ENCODE measurements at places on chromosomes 12 and 14.

DNA sequence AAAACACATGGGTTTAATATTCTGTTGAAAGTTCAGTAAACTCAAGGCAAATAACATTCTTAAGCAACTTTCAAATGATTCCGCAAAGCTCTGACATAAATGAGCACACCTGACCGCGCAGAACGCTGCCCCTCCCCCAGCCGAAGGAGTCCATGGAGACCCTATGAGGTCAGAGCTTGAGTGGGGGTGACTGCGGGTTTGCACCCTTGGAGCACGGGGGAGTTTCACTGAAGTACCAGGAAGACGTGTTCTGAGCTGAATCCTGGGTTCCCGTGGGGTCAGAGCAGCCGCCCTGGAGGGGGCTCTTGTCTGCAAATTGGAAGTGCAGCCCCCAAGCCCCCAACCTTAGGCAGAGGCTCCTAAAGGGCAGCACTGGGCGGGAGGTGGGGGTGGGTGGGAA, 324.1 kb upstream of the SFSWAP start:
- no peak for DNase-seq

- no peak for DNase-seq
Observed at GRCh38 chr12:42557586-42558172, 31.9 kb downstream of the PRICKLE1 start.

DNA sequence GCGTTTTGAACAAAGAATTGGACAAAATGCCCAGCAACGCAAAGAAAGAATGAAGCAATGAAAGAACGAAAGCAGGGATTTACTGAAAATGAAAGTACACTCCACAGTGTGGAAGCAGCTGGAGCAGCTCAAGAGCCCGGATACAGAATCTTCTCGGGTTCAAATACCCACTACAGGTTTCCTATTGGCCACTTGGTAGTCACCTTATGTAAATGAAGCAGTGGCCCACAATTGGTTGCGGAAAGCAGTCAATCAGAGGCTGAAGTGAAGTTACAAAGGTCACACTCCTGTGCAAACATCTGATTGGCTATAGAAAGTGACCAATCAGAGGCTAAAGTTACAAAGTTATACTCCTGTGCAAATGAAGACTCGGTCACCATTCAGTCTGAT, 15.0 kb upstream of the PPP1R13B start:
- DNase-seq = no peak

DNA sequence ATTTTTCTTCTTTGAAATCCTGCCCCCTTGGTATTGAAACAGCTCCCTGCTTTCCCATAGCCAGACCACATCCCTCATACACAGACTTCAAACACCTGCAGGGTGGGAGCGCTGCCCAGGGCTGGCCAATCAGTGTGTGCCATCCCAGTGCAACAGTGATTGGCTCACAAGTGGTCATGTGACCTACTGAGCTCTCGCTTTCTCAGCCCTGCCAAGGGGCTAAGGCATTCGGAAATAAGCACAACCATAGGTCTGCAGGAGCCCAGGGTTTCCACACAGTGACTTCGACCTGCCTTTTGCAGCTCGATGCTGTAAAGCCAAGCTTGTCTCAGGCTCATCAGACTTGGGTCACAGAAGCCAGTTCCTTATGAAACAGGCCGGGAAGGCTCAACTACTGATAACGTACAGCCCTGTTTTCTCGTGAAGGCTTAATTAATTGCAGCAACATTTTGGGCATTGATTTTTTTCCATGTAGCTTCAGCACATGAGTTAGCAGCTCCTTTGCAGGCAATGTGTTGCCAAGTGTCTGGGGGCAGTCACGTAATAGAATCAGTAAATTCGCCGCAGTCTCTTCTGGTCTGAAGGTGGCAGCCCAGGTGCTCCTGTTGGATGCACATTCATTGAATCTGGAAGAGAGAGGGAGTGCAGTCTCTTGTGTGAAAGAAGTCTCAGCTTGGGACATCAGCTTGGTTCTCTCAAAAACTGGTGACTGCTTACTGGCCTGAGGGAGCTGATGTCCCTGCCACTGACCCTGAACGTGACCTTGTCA, 1091.8 kb downstream of the AACS start:
- no peak for DNase-seq

DNA sequence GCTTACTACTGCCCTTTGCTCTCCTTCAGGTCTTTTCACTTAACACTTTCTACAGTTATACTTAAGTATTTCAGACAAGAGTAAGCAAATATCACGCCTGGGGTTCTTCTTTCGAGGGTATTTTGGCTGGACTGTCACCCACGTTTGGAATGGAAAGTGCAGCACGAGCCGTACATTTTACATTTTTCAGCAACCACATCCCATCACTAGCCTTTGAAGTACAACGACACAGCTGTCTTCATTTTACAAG, 349 bp upstream of the FAM177A1 start:
- no peak for DNase-seq
